Esophagus muscularis mucosa (tissue), 4 donors: ENCODE measurements at places on chromosomes 5 and 9. TPM values are rescaled to one million over a fixed set of nuclear protein-coding genes. Genes with fewer than 3 reads are reported as not detected.

The PCDHGA6 gene
- 4.1 TPM for total RNA-seq

The PCDHB10 gene
- 7.9 TPM for total RNA-seq

The FRMD3 gene
- 7.9 TPM for total RNA-seq

The CCDC183 gene
- total RNA-seq, result 0.33 TPM

The AGTPBP1 gene
- 25.3 TPM for total RNA-seq

The TTC23L gene
- total RNA-seq, result not detected

The C9orf40 gene
- total RNA-seq, result 5.4 TPM

The ERP44 gene
- 13.3 TPM for total RNA-seq

The POU4F3 gene
- not detected for total RNA-seq

The ENC1 gene
- 8.9 TPM for total RNA-seq

The ARSB gene
- total RNA-seq, result 75.6 TPM

The CDKN2B-AS1 gene
- total RNA-seq, result 0.83 TPM

DNA sequence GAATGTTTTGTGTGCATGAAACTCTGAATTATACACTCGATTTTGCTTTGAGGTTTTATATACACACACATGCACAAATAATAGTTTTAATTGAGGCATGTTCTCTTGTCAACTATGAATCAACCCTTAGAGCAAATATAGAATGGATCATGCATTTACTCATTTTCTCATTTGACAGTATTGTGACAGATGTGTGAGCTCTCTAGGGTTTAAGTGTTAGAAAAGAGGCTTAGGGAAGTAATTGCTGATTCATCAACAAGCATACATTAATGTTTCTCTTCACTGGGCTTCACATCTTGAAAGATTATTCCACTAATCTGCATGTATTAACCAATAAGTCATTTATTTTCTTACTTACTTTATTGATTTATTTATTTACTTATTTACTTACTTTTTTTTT is 1356.8 kb upstream of the ACO1 start:
- no peak overlapping the region for H3K27ac ChIP-seq
- H3K27me3 ChIP-seq, result no peaks in the 10 kb centered on the region
- H3K4me3 ChIP-seq, result no peak overlapping the region
- no peaks in the 10 kb centered on the region for H3K4me1 ChIP-seq
- no peaks in the 10 kb centered on the region for H3K36me3 ChIP-seq
- no peak for DNase-seq

DNA sequence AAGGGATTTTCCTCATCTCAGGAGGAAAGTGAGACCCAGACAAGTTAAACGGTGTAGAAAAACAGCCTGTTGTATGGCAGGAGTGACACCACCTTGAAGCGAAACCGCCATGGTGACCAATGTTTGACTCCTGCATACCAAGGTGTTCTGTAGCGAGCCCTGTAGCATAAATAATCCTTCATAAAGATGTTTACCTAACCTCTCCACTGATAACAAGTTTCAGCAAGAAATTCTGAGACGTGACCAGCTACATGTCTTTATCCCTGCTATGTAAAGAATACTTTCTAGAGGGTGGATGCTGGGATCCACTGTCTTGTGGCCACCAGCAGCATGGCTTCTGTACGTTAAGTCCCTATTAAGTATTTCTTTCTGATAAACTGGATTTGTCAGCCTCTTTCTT is 148.1 kb downstream of the MPDZ start:
- H3K27me3 ChIP-seq, result no peaks in the 10 kb centered on the region
- DNase-seq, result no peak
- H3K4me3 ChIP-seq, result no peak overlapping the region
- H3K4me1 ChIP-seq, result no peaks in the 10 kb centered on the region
- peaks cover 65% of the 10 kb centered on the region for H3K36me3 ChIP-seq

DNA sequence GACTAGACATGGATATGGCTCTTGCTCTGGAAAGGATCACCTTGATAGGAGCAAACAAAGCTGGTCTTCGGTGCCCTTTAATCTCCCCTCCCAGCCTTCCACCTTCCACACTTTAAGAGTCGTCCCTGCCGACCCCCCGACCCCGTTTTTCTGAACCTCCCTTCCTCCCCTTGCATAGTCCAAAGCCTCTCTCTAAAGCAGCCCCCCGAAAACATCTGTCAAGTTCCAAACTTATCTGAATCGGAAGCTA is 423 bp upstream of the NUP214 start:
- H3K4me1 ChIP-seq, result peaks cover 24% of the 10 kb centered on the region
- peak overlapping the region; percentile 92 for H3K4me3 ChIP-seq
- peaks cover 34% of the 10 kb centered on the region for H3K36me3 ChIP-seq
- no peak for DNase-seq

- H3K27me3 ChIP-seq, result no peaks in the 10 kb centered on the region
- H3K36me3 ChIP-seq, result no peaks in the 10 kb centered on the region
- no peak for DNase-seq
- no peak overlapping the region for H3K4me3 ChIP-seq
Observed at GRCh38 chr5:172740428-172741205, 30.4 kb downstream of the DUSP1 start.

DNA sequence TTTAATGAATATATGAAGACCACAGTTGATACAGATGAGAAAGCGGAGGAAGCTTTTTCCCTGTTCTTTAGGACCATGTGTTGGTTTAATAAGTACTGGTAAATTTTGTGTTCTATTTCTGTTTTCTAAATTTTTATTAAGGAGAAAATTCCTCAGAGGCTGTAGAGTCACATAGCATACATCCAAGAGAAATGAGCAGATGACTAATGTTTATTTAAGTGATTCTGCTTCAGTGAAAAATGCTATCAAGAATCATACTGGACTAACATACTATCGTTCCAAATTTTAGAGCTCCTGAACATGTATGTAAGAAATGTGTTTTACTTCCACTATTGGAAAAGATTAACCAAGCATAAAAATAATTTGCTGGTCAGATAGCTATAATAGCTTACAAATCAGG is 115.0 kb downstream of the KIAA1958 start:
- no peak overlapping the region for H3K4me3 ChIP-seq
- H3K27me3 ChIP-seq, result no peaks in the 10 kb centered on the region
- H3K36me3 ChIP-seq, result no peaks in the 10 kb centered on the region
- H3K27ac ChIP-seq, result no peak overlapping the region

- H3K27ac ChIP-seq, result no peak overlapping the region
- no peak overlapping the region for H3K4me3 ChIP-seq
- no peaks in the 10 kb centered on the region for H3K4me1 ChIP-seq
- H3K27me3 ChIP-seq, result no peaks in the 10 kb centered on the region
- no peaks in the 10 kb centered on the region for H3K36me3 ChIP-seq
- DNase-seq, result no peak
Observed at GRCh38 chr5:3120028-3120427, 368.6 kb upstream of the IRX2 start.

DNA sequence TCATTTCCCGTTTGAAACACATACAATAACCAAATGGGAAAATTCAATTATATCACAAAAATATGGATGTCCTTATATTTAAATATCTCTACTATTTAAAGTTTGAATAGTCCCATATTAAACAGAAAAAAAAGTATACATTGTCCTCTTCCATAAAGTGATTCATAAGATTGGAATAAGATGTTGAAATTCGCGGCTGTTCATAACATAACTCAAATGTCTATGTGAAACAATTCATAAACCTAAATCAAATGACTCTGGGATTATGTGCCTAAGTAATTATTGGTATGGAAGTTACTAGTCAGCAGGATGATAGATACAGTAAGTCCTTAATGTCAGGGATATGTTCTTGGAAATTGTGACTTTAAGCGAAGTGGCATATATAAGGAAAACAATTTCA is 3.9 kb upstream of the EFNA5 start:
- no peaks in the 10 kb centered on the region for H3K36me3 ChIP-seq
- peaks cover 21% of the 10 kb centered on the region for H3K27me3 ChIP-seq
- no peak overlapping the region for H3K4me3 ChIP-seq
- H3K4me1 ChIP-seq, result peaks cover 38% of the 10 kb centered on the region

- H3K27ac ChIP-seq, result peak overlapping the region; percentile 84
- H3K4me1 ChIP-seq, result peaks cover 76% of the 10 kb centered on the region
- H3K4me3 ChIP-seq, result peak overlapping the region; percentile 85
- H3K27me3 ChIP-seq, result no peaks in the 10 kb centered on the region
- H3K36me3 ChIP-seq, result no peaks in the 10 kb centered on the region
Observed at GRCh38 chr5:1109542-1110306, 2.1 kb downstream of the SLC12A7 start.

GRCh38 chr5:36558641-36559040 is 47.8 kb upstream of the SLC1A3 start:
- H3K4me3 ChIP-seq, result no peak overlapping the region
- no peak for DNase-seq
- no peaks in the 10 kb centered on the region for H3K4me1 ChIP-seq
- no peak overlapping the region for H3K27ac ChIP-seq
- no peaks in the 10 kb centered on the region for H3K36me3 ChIP-seq

DNA sequence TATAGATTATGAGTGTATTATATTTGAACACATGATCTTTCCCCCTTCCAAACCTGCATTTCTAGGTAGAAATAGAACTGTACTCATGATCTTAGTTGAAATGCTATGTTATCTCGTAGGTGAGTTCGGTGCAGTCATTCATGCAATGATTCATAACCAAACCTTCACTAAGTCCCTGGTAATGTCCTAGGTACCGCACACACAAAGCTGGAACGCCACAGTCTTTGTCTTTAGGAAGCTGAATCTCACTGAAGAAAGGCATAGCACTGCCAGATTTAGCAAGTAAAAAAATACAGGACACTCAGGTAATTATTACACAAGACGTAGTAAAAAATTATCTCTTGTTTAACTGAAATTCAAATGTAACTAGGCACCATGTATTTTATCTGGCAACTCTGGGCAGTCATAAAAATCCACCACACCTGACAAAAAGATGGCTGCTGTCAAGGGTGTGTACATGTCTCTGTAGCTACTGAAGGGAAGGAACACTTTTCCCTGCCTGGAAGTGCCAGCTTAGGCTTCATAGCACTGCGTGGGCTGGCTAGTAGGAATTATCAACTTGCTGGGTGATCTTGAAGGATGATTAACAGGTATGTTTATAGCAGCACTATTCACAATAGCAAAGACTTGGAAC is 28.0 kb upstream of the TXN start:
- no peak overlapping the region for H3K4me3 ChIP-seq
- no peaks in the 10 kb centered on the region for H3K36me3 ChIP-seq

DNA sequence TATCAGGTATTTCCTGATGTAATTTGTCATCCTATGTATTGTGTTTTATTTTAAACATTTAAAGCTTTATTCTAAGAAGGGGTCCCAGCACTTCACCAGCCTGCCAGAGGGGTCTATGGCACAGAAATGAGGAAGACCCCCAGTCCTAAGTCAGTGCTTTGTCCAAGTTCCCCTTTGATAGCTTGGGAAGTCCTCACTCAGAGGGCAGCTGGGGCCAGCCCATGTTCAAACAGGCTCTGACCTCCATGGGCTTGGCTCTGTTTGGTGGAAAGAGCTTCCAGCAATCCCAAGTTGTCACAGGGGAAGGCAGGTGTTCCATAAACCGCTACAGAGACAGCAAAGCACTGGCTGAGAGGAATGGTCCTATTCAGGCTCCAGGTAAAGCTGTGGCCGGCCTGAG is 26.6 kb upstream of the AKNA start:
- peaks cover 21% of the 10 kb centered on the region for H3K36me3 ChIP-seq
- H3K27ac ChIP-seq, result peak overlapping the region; percentile 35
- H3K4me3 ChIP-seq, result no peak overlapping the region
- no peaks in the 10 kb centered on the region for H3K4me1 ChIP-seq

DNA sequence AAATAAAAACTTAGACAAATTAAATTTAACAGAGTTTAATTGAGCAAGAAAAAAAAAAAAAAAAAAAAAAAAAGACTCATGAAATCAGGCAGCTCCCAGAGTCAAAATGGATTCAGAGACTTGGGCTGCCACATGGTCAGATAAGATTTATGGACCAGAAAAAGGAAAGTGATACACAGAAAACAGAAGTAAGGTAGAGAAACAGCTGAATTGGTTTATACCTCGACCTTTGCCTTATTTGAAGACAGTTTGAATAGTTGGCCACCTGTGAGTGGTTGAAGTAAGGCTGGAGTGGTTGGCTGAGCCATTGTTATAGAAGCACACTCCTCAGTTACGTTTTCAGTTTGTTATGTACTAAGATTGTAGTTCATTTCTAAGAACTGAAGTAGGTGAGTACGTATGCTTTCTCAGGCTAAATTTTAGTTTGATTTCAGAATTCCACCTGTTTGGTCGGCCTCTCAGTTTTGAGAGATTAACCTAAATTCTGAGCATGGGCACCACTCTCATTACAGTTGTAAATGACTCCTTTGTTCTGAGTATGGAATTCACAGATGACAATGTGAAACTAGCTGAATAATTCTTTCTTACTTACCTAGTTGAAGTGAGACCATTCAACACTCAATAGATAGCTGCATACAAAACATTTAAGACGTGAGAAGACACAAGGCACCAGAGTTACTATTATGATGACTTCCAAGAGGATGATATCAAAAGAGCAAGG is 149.0 kb downstream of the AOPEP start:
- peaks cover 37% of the 10 kb centered on the region for H3K4me1 ChIP-seq
- H3K36me3 ChIP-seq, result no peaks in the 10 kb centered on the region
- no peak overlapping the region for H3K27ac ChIP-seq
- H3K27me3 ChIP-seq, result no peaks in the 10 kb centered on the region
- DNase-seq, result no peak

GRCh38 chr9:131149688-131150053 is 24.3 kb downstream of the NUP214 start:
- DNase-seq, result no peak
- no peak overlapping the region for H3K4me3 ChIP-seq
- no peaks in the 10 kb centered on the region for H3K27me3 ChIP-seq
- H3K4me1 ChIP-seq, result no peaks in the 10 kb centered on the region

DNA sequence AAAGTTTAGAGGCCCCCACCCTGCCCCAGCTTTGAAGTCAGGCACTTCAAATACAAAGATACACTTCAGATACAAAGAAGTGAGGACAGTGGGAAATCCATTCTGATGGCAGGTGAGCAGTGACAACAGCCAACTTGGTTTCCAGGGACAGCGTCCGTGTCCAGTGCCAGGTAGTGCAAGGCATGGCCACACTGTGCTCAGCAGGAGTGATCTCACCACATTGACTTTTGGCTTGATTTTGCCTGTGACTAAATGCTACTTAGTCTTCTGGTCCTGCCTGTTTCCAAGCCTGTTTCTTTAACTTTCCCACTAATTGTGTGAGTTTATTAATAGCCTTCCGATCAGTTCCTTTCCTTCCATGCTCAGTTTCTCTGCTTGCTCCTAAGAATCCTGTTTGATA is 72.6 kb upstream of the PALM2AKAP2 start:
- H3K4me3 ChIP-seq, result no peak overlapping the region
- no peak overlapping the region for H3K27ac ChIP-seq
- no peaks in the 10 kb centered on the region for H3K27me3 ChIP-seq
- no peak for DNase-seq

GRCh38 chr5:135207866-135208265 is 173.8 kb upstream of the PITX1 start:
- DNase-seq, result no peak
- H3K4me1 ChIP-seq, result peaks cover 40% of the 10 kb centered on the region
- H3K4me3 ChIP-seq, result no peak overlapping the region

DNA sequence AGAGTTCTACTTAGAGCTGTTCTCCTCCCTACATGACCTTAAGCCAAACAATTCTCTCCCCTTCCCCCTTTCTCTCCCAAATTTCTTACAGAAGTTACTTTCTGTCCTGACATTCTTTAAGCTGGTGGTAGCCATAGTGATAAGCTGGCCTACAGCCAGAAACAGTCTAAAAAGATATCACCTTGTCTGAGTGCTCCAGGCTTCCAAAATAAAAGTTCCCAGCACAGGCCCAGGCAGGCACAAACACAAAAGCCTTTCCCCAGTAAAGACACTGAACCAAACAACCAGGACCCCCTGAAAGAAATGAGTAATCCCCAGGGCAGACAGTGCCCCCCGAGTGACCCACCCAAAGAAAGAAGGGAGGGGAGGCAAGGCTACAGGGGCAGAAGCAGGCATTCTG is 19.2 kb downstream of the SIL1 start:
- DNase-seq, result no peak
- no peak overlapping the region for H3K4me3 ChIP-seq
- no peaks in the 10 kb centered on the region for H3K36me3 ChIP-seq
